ENCODE measurements at places on chromosomes 5 and 9.

- DNase-seq, result no peak
Measured at GRCh38 chr5:133333326-133334150, 278.8 kb downstream of the FSTL4 start.

DNA sequence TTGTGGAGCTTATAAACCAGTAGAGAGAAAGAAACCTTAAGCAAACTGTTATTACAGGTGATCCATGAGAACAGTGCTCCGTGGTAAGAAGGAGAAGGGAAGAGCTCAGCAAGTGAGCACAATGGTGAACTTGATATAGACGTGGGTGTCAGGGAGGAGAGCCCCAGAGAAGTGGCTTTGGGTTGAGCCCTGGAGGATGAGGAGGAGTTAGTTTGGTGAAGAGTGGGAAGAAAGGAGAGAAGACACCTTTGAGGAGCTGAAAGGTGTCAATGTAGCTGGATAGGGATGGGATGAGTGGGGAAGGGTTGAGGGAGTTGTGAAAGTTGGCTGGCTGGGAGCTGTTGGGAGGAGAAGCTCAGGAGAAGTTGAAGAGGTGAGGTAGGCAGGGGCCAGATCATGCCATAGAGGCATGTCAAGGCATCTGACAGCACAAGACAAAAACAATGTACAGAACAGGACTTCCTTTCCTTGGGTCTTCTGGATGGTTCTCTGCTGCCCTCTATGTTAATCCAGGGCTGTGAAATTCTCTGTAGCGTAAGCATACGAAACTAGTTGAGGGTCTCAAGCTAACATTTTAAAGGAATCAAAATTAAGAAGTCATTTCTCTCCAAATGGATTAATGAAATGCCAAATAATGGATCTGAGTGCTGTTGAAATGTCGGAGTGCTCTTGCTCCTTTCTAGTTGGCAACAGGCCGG, 501.9 kb downstream of the KDM4C start:
- no peak for DNase-seq

DNA sequence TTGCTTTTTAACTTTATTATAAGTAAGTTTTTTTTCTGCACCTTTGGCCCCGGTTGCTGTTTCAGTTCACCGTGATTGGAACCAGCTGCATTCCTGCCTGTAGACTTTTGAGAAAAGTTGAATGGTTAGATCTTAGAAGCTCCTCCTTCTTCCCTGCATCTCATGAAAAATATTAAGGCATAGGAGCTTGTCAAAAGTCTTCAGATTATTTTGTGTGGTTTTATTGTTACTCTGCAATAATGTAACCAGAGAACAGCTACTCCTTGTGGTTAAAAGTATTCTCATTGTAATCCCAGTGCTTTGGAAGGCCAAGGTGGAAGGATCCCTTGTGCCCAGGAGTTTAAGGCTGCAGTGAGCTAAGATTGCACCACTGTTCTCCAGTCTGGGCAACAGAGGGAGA, 3.3 kb upstream of the SLC2A8 start:
- DNase-seq, result no peak

- no peak for DNase-seq
Measured at GRCh38 chr9:112719696-112720095, 1.8 kb upstream of the INIP start.

GRCh38 chr5:160655717-160656116, 196.3 kb downstream of the ATP10B start:
- no peak for DNase-seq

DNA sequence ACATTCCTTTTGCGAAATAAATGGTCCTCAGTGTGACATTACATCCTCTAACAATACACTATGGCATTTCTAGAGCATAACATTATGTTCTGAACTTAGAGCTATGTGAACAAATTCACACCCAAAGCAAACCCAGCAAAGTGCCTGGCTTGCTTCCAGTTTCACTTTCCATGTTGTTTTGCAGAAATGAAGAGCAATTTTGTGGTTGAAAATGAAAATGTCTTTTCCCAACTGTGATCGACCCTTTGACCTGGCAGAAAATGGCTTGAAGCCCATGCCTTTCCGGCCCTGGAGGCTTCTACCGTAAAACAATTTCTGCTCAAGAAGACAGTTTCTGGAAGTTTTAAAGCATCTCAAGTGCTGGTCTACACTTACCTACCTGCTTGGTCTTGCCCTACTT, 344.7 kb upstream of the RGMB start:
- DNase-seq, result no peak

DNA sequence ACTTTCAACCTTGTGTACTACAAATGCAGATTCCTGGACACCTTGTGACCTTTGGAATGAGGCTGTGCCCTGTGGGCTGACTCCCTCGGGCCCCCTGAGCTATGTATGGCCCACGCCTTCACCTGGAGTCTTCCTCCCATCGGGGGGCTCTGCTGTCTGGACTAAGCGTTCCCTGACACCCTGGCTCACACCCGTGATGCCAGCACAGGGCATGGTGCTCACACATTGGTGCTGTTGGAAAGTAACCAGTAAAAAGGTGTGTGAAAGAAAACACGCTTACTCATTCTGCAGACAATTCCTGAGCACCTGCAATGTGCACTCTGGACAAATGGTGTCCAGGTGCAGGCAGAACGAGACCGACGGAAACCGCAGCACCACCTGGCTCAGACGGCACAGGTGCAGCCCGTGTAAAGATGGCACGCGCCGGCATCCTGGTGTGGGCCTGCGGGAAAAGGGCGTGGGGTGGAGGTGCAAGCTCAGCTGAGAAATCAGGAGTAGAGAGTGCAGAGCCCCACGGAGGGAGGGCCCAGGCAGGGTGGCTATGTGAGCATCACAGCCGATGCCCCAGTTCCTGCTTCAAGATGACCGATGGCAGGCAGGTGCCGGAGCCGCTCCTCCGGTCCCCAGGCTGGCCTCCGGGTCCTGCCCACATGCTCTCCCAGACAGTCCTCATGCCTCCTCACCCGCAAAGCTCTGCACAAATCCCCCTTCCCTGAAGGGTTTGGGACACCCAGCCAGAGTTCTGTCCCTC, 11.0 kb downstream of the LPCAT1 start:
- no peak for DNase-seq

- no peak for DNase-seq
Measured at GRCh38 chr5:134503937-134504437, 21.5 kb upstream of the JADE2 start.

- DNase-seq, result no peak
Measured at GRCh38 chr5:166926138-166926537, 1365.3 kb upstream of the WWC1 start.

DNA sequence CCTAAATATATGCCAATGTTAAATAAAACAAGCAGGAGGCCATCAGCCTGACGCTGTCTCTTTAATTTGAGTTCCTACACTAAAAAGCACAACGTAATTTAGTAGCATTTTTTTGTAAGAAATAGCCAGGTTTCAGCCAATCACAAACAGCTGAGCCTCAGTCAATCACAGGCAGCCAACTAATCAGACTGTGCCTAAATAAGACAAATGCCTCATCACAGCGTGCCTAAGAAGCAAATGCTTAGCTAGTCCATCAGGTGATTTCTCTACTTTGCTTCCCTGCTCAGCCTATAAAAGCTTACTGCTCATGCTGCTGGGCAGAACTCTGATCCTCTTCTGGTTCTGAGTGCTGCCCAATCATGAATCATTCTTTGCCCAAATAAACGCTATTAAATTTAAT, 38.3 kb upstream of the RORB start:
- DNase-seq, result no peak

GRCh38 chr5:2752059-2752820, 763 bp upstream of the IRX2 start:
- DNase-seq, result no peak

- no peak for DNase-seq
Measured at GRCh38 chr9:136231478-136232297, 13.9 kb downstream of the QSOX2 start.

DNA sequence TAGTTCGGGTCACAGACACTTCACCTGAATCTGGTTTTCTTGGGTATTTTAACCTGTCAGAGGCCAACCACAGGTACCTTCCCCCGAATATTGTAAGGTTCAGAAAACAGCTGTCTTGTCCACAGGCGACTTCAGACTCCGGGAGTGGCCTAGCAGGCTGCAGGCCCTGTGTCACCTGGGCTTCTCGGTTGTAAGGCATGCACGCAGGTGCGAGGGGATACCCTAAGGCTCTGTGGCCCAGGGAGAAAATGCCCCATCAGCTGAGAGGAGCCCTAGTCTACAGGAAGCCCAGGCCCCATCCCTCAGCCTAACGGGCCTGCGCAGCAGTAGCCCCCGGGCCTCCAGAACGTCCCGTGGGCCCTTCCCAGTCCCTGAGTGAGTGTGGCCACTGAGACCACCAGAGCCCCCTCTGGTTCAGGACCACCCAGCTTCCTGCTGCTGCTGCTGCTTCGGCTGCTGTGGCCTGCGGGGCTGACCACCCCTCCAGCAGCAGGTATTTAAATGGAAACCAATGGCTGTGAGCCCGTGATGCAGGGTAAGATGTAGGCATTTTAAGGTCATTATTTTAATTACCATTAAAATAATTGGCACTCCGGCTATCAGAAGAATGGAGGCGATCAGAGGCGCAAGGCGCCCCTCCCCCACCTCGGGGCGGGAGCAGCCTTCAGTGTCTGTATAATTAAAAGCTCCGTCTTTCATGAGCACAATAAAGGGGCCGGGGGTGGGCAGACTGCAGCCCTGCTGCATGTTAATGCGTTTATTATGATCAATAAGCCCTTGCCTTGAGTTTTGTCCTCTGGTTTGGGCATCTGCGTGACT, 65.4 kb downstream of the PSMB7 start:
- DNase-seq, result no peak

DNA sequence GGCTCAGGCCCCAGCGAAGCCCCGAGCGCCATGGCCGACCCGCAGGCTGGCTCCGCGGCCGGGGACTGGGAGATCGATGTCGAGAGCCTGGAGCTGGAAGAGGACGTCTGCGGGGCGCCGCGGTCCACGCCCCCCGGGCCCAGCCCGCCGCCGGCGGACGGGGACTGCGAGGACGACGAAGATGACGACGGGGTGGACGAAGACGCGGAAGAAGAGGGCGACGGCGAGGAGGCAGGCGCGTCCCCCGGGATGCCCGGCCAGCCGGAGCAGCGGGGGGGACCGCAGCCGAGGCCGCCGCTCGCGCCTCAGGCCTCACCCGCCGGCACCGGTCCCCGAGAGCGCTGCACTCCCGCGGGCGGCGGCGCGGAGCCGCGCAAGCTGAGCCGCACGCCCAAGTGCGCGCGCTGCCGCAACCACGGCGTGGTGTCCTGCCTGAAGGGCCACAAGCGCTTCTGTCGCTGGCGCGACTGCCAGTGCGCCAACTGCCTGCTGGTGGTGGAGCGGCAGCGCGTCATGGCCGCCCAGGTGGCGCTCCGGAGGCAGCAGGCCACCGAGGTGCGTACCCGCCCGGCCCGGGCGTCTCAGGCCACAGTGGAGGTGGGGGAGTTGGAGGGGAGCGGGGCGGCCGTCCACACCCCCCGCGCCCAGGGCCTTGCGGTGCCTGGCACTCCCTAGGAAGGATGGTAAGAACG, 1.6 kb downstream of the DMRT2 start:
- DNase-seq, result no peak

- no peak for DNase-seq
Measured at GRCh38 chr9:113989017-113989713, 88.9 kb downstream of the AMBP start.

DNA sequence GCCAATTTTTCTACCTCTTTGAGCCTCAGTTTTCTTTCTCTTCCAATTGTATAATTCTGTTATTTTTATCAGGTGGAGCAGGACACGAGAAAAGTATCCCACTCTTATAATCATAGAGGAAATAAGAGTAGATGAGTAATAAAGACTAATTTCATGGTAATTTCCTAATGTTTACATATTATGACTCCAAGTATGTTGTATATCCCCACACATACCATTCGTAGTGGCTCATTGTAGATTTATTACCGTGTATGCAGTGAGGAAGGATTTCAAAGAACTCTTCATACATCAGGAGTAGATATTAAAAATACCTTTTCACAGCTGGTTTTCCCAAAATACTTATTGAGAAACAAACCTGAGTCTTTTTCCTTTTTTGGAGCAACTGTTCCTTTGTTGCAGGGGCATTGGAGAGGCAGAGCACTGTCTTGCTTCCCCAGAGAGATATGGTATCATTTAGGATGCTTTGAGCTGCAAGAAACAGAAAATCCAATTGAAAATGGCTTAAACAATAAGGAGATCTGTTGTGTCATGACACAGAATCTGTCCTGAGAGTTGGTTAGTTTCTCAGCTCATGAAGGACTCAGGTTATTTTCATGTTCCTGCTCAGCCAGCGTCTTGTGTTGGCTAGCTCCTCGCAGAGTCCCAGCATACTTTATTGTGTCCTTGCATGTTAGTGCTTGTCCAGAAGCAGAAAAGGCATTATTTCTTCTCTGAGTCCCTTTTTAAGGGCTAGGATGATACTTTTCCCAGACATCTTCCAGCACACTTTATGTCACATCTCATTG, 291.2 kb downstream of the ARHGAP26 start:
- DNase-seq, result no peak

- no peak for DNase-seq
Measured at GRCh38 chr9:127731938-127732337, 3.2 kb downstream of the TOR2A start.

- no peak for DNase-seq
Measured at GRCh38 chr5:54996466-54996865, 11.1 kb upstream of the ESM1 start.

DNA sequence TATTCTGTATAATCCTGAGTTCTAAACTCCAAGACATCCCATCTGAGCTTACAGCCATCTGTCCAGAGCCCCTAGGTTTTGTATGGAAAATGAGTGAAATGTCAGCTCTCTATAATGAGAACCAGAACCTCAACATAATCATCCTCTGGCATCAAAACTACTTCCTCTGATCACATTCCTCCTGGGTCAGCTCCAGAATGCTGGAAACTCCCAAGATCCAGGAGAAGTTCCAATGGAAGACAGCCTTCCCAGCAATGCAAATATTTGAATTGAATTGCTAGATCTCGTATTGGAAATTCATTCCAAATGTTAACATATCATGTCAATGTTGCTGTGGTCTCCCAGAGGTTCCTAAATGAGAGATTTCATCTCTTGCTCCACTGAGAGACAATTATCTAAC, 23.8 kb downstream of the C9 start:
- no peak for DNase-seq

- DNase-seq, result no peak
Measured at GRCh38 chr5:154534457-154535050, 56.5 kb upstream of the HAND1 start.

GRCh38 chr5:33934176-33934575, 2.0 kb upstream of the RXFP3 start:
- no peak for DNase-seq

- DNase-seq, result no peak
Measured at GRCh38 chr9:131234799-131235479, 41.4 kb downstream of the FAM78A start.

DNA sequence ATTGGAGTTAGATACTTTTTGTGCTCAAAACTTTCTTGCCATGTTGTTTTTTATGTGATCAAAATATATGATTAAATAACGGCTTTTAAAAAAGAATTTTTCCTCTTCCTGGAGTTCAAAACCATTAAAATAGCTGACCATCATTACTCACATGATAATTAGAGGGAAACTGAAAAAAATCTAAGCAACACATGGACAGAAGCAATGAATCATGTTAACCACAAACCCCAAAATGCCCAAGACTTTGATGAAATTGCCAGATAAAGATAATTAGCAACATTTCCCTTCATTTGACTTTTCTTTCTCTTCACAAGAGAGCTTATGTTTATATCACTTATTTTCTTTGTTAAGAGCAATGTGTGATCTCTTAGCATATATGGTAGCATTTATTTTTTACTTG, 1294.2 kb downstream of the EFNA5 start:
- DNase-seq, result no peak
